ENCODE measurements at places on chromosomes 16 and 17.

DNA sequence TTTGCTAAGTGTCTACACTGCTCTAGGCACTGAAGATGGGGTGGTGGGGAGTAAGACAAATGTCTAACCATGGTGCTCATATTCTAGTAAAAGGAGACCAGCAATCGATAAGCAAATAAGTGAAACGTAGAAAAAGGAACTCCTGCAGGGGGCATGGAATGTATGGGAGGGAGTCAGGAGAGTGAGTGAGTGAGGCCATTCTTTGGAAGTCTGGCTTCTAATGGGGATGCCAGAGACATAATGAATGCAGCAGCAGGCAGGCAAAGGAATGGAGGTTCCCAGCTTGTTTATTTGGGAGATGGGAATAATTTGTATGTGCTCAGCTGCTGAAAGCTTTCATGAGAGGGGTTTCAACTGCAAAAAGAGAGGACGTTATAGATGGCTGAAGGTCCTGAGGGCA is 216.4 kb upstream of the DYNLRB2 start:
- DNase-seq = no peak

DNA sequence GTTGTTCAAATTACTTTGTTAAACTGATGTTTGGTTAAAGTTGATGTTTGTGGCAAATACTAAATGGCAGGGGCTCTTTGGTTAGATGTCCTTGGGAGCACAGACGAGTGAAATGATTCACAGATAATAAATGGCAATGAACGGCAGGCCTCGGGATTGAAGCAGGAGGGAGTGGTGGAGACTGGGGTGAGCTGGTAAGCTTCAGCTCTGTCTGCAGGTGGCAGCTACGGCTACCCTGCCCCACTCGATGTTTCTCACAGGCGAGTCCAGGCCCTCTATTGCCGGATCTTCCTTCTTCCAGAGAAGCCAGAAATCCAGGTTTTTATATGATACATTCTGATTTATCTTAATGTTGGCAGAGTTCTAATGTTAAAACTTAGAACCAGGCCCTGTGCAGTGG is 144.8 kb upstream of the CACNG5 start:
- DNase-seq = no peak

DNA sequence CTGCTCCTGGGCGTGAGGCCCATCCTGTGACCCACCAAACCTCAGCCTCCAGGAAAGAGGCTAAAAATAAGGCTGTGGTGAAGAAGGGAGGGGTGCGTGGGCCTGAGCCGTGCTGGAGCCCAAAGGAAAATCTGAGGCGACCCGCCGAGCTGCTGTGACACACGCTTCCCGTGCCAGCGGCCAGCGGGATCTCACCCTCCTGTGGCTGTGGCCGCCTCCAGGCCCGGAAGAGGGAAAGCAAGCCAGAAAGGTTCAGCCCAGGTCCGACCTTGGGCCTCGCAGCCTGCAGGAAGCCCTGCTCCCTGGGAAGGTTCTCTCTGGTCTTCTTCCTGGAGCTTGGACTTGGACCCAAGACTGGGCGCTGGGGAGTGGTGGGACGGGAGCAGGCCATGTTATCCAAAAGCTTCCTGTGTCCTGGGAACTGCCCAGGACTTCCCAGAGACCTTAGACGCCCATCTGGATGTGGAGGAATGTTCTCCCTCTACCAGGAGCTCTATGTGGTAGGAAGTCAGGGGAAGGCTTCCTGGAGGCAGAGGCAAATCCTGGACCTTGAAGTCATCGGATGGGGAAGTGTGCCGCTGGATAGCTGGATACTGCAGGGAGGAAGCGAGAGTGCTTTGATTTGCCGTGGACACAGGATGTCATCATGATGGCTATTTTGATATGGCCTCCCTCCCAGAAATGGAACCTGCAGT is 11.4 kb downstream of the SPNS2 start:
- no peak for DNase-seq

GRCh38 chr16:51708861-51709260 is 557.8 kb upstream of the SALL1 start:
- DNase-seq = no peak

- no peak for DNase-seq
These were observed 12.7 kb downstream of the CASKIN1 start for GRCh38 chr16:2183671-2184070.

DNA sequence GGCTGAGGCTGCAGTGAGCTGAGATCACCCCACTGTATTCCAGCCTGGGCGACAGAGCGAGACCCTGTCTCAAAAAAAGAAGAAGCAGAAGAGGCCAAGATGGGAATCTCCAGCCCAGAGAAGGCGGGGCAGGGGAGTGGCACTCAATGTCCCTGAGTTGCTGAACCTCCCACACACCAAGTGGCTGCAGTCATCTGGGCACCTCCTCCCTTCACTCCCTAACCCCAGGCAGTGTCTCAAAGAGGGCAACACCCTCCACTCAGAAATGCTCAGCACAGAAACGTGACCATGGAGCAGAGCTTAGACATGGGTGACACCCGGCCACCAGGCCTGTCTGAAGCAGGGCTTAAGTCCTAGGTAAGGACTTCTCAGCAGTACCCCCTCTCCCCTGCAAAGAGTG is 36.3 kb upstream of the BCAR1 start:
- no peak for DNase-seq
